ENCODE measurements at places on chromosomes 3 and 15. TPM values are rescaled to one million over a fixed set of nuclear protein-coding genes. Genes with fewer than 3 reads are reported as not detected.

SCG3 gene
- total RNA-seq = 0.86 TPM

NPAP1 gene
- total RNA-seq = 0.03 TPM

STXBP5L gene
- total RNA-seq = 0.09 TPM

GRCh38 chr15:66939016-66939415 is 126.4 kb upstream of the SMAD3 start:
- no peak for DNase-seq

DNA sequence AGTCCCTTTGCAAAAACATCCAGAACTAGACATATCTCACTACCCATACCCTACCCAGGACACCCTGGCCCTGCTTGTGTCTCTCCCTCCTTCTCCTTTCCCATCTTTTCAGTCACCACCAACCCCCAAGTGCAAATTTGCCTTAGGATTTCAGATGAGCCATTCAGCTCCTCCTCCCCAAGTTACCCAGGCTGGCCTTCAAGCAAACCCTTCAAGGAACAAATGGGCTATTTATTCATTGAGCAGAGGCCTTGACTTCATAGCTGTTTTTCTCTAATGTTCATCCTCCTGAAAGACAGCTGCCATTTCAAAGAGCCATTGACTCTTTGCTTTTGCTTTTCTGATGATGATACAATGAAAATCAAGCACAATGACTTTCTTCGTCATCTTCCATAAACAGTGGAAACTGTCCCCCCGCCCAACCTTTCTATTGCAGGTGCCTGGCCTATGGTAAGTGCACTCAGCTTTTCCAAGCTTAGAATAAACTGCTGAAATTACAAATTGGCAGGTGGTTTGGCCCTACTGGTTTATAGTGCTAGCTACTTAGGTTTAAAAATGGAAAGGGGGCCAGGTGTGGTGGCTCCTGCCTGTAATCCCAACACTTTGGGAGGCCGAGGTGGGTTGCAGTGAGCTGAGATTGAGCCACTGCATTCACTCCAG is 26.1 kb upstream of the KLHL6 start:
- DNase-seq = no peak

GRCh38 chr3:99332718-99333117 is 305.7 kb upstream of the COL8A1 start:
- no peak for DNase-seq

GRCh38 chr15:77717333-77717990 is 84.8 kb upstream of the LINGO1 start:
- no peak for DNase-seq

- peak; percentile 6 for DNase-seq
Observed at GRCh38 chr15:45276831-45277230, 24.8 kb downstream of the SLC28A2 start.

- no peak for DNase-seq
Observed at GRCh38 chr15:86650094-86650493, 570.4 kb downstream of the AGBL1 start.

- no peak for DNase-seq
Observed at GRCh38 chr15:69288011-69288410, 10.7 kb upstream of the PAQR5 start.

Data from Daoy (cell line).